ENCODE measurements at places on chromosomes 1 and 21. TPM values are rescaled to one million over a fixed set of nuclear protein-coding genes. Genes with fewer than 3 reads are reported as not detected.

PLA2G5 gene
- total RNA-seq, result not detected

PADI3 gene
- total RNA-seq, result not detected

SGIP1 gene
- total RNA-seq, result 48.0 TPM

MAP3K7CL gene
- total RNA-seq, result 11.8 TPM

Measured in uterine smooth muscle cell (primary cell).